Tibial artery (tissue), 4 donors: ENCODE measurements at places on chromosomes 2 and 18.

- no peak for DNase-seq
These were observed 24.9 kb downstream of the EPB41L3 start for GRCh38 chr18:5518899-5519371.

GRCh38 chr2:112893752-112894151 is 17.2 kb upstream of the IL37 start:
- no peak for DNase-seq

- no peak for DNase-seq
These were observed 18.8 kb upstream of the STAT1 start for GRCh38 chr2:191032588-191033429.

DNA sequence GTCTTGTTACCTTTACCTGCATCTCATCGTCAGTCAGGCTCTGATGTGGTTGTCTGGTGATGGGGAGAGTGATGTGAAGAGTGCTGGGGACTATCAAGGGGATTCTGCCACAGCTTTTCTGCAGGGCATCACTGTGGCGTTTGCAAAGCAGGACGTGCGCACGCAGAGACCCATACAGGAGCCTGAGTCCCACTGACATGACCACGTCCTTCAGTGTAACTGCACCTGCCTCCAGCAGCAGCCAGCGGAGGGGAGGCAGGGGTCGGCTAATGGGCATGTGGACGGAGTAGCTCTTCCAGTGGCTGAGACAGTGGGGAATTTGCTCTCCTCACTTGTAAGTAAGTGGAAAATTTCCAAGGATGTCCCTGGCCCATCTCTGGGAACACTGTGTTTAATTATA is 6.5 kb downstream of the ALKAL2 start:
- no peak for DNase-seq

DNA sequence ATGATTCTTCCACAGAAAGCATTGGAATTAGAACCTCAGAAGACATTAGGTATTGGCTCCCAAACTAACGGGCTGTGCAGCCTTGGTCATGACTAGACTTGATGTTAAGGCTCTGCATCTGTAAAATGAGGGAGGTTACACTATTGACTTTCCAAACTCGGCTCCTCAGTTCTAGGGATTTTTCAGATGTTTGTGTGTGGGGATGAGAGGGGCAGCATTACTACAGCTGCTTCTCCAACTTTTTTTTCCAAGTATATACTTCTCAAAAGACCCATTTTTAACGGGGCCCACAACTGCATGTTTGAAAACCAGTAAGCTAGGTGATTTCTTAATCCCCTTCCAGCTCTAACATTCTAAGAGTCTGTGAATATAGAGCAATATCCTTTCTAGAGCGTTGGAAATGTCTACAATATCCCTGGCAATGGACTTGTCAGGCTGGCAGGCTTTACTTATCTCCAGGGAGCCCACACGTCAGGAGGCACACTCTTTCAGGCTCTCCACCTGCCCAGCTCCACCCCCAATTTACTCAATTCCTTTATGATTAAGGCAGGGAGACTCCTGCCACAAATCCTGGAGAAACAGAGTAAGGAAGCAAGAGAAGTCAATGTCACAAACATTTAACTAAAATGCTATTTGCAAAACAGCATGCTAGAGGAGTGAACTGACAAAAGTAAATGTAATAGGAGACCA is 844 bp upstream of the MPV17 start:
- no peak for DNase-seq

GRCh38 chr2:97726261-97727064 is 13.1 kb downstream of the ZAP70 start:
- DNase-seq, result no peak

GRCh38 chr2:198639580-198639979 is 818.2 kb downstream of the SATB2 start:
- DNase-seq, result no peak
